ENCODE measurements at places on chromosomes 2 and 18. TPM values are rescaled to one million over a fixed set of nuclear protein-coding genes. Genes with fewer than 3 reads are reported as not detected.

The LOXL3 gene
- total RNA-seq, result 12.6 TPM

The PARD6G gene
- total RNA-seq, result 2.1 TPM

The C2orf66 gene
- 0.26 TPM for total RNA-seq

The RALB gene
- total RNA-seq, result 46.2 TPM

The BIRC6 gene
- 162 TPM for total RNA-seq

The PUM2 gene
- total RNA-seq, result 54.2 TPM

DNA sequence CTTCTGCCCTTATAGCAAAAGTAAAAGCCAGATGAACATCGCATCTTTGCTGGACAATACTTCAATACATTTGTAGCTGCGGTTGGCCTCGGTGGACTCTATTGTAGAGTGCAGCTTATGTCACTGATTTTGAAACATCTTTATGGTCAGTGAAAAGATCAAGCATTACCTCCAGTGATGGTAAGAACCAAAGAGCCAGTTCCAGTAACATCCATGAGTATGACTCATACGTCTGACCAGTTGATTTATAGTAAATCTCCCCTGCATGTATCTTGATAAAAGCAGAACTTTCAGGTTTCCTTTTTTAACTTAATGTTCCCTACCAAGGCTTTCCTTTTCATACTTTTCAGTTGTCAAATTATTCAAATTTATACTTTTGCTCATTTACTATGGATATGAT lies 119.2 kb upstream of the HNRNPA3 start:
- H3K27me3 ChIP-seq, result no peaks in the 10 kb centered on the region
- H3K27ac ChIP-seq, result no peak overlapping the region
- no peak overlapping the region for H3K4me3 ChIP-seq
- no peaks in the 10 kb centered on the region for H3K36me3 ChIP-seq
- no peaks in the 10 kb centered on the region for H3K4me1 ChIP-seq
- no peak for DNase-seq

- no peaks in the 10 kb centered on the region for H3K36me3 ChIP-seq
- peak; percentile 70 for DNase-seq
- no peak overlapping the region for H3K4me3 ChIP-seq
- peak overlapping the region; percentile 72 for H3K27ac ChIP-seq
Observed at GRCh38 chr2:45743531-45744396, 92.3 kb downstream of the PRKCE start.

- no peaks in the 10 kb centered on the region for H3K4me1 ChIP-seq
- H3K4me3 ChIP-seq, result no peak overlapping the region
- peaks cover 3% of the 10 kb centered on the region for H3K27me3 ChIP-seq
- H3K27ac ChIP-seq, result no peak overlapping the region
- H3K36me3 ChIP-seq, result no peaks in the 10 kb centered on the region
Observed at GRCh38 chr2:231590614-231591013, 2.0 kb upstream of the TEX44 start.

GRCh38 chr2:187550857-187551256 lies 3.4 kb downstream of the TFPI start:
- DNase-seq, result no peak
- peaks cover 17% of the 10 kb centered on the region for H3K4me1 ChIP-seq
- peak overlapping the region; percentile 49 for H3K27ac ChIP-seq
- H3K27me3 ChIP-seq, result no peaks in the 10 kb centered on the region
- no peaks in the 10 kb centered on the region for H3K36me3 ChIP-seq

- no peaks in the 10 kb centered on the region for H3K27me3 ChIP-seq
- no peak for DNase-seq
- H3K4me3 ChIP-seq, result no peak overlapping the region
- no peak overlapping the region for H3K27ac ChIP-seq
Observed at GRCh38 chr18:24248359-24248758, 109.5 kb downstream of the CABYR start.

DNA sequence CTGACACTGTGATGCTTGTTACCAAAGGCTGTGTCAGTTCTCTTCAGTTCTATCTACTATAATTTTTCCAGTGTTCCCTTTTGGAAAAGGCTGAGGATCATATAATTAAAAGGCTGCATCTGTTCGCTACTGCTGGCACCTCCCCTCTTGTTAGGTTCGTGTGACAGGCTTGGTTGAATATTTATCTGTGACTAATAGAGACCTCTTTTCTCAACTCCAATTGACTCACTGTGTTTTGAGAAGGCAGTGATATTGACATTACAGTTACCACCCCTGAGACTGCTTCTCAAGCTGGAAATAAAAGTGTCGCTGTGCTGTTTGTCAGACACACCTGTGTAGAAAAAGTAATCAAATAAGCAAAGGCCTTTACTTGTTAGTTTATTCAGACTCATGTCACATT lies 205.5 kb upstream of the KCNH7 start:
- H3K27me3 ChIP-seq, result no peaks in the 10 kb centered on the region
- H3K4me1 ChIP-seq, result no peaks in the 10 kb centered on the region
- DNase-seq, result no peak
- H3K36me3 ChIP-seq, result no peaks in the 10 kb centered on the region
- no peak overlapping the region for H3K4me3 ChIP-seq

DNA sequence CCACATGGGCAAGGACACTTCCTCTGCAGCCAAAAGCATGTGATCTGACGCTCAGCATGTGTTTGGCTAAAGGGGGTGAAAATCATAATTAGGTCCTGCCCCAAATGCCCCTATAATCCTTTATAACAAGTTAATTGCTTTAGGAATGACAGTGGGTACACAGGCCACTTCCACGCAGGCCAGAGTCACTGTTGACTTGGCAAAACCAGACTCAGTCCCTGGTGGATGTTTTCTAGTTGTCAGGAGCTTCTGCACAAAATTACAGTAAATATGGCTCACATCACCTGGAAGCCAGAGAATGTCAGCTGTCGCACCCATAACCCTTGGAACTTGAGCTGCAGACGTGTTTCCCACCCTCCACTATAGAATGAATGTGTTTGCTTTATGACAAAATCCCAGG lies 13.3 kb upstream of the PXDN start:
- H3K27ac ChIP-seq, result no peak overlapping the region
- H3K36me3 ChIP-seq, result no peaks in the 10 kb centered on the region
- H3K4me3 ChIP-seq, result no peak overlapping the region
- no peaks in the 10 kb centered on the region for H3K27me3 ChIP-seq
- H3K4me1 ChIP-seq, result peaks cover 10% of the 10 kb centered on the region

DNA sequence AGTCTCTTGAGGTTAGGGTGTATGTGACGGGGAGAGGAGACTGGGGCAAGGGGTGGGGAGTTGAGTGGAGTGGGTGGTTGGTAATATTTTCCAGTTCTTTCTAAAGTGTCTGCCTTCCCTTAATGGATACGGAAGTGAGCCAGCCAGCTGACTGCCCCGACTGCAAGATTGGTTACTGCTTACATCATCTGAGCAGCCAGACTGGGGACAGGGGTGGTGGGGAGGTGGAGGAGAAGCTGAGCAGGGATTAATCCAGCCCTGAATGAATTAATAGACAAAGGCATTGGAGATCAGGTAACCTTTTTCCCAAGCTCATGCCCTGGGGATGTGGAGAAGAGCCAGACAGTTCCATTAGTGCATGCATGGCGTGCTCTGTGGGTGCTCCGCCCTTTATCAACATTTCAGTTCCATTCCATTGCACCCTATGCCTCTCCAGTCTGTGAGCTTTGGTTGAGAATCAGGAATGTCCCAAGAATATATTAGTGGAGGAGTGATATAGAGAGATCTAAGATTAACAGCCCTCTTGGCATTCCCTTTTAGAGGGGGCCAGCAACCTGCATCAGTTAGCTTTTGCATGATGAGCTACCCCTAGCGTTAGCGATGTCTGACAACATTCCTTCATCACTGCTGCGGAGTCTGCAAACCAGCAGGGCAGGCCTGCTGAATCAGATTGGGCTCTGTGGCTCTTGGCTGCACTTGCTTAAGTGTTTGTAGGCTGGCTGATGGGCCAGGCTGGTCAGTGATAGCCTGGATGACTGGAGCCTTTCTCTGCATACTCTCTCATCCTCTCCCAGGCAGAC lies 67.4 kb downstream of the TNP1 start:
- no peaks in the 10 kb centered on the region for H3K4me1 ChIP-seq
- H3K36me3 ChIP-seq, result no peaks in the 10 kb centered on the region
- no peak overlapping the region for H3K27ac ChIP-seq
- DNase-seq, result peak; percentile 87

DNA sequence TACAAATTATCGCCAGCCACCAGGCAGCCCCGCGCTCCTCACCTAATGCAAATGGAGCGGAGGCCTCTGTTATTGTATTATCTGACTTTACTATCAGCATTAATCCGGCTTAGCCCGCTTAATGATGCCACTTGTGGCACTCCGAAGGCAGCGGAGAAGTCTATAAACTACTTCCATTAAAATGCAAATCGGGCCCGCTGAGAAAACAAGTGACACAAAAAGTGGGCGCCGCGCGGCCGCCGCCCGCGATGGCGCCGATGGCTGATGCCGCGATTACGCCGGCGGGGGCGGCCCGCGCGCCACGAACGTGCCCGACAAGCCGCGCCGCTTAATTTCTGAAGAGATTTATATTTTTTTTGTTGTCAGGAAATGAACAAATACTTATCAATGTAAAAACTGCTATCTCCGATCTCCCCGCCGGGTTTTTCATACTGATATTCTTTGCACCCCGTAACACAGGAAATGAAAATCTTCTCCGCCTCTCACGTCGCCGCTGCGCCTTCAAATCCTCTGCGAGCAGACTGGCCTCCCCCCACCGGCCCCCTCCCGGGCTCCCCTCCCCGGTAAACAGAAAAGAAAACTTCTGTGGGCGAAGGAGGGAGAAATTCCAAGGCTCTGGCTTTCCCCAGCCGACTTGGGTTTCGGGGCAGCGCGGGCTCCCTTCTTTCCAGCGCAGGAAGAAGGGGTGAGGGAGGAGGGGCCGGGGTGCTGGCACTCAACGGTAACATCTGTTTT lies 221.8 kb downstream of the INSIG2 start:
- no peaks in the 10 kb centered on the region for H3K4me1 ChIP-seq
- no peaks in the 10 kb centered on the region for H3K36me3 ChIP-seq
- peak overlapping the region; percentile 51 for H3K27ac ChIP-seq
- peaks cover 2% of the 10 kb centered on the region for H3K27me3 ChIP-seq

DNA sequence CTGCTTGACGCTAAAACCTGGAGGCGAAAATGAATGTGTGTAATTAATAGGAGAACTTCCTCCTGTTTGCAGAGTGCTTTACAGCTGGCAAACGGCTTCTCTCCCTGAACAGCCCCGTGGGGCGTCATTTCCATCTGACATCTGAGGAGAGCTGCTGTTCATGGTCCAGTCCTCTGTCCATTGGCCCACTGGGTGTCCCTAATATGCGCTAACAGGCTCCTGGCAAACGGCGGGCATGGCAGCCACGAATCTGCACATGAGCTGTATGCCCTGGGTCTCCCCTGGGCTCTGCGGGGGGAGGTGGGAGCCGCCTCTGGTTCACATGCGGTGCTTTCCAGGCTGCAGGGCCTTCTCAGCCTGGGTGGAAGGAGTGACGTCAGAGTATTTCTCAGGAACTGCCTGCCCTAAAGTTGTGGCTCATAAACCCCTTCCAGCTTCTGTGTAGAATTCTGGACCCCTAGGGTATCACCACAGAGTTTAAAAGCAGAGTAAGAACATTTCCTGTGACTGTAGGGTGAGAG lies 73.2 kb downstream of the LRRFIP1 start:
- peak; percentile 83 for DNase-seq
- peak overlapping the region; percentile 72 for H3K27ac ChIP-seq
- no peak overlapping the region for H3K4me3 ChIP-seq
- peaks cover 2% of the 10 kb centered on the region for H3K36me3 ChIP-seq
- H3K4me1 ChIP-seq, result peaks cover 47% of the 10 kb centered on the region

DNA sequence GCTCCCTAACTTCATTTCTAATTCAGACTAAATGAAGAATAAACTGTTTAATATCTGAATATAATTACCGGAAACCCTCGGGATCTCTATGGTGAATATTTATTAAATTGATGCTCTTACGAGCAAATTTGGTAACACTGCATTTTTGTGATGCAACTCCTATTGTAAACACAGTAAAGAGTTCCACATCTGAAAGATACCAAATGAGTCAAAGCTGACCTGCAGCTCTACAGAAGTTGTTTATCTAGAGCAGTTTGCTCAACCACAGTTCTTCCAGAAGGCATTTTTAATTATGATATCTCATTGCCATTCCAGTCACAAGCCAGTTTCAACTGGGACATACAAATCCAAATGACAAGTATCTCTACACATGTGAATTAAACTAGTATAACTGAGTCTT lies 129.7 kb downstream of the PKP4 start:
- H3K4me1 ChIP-seq, result peaks cover 4% of the 10 kb centered on the region
- no peak overlapping the region for H3K4me3 ChIP-seq
- H3K27me3 ChIP-seq, result no peaks in the 10 kb centered on the region
- H3K36me3 ChIP-seq, result peaks cover 2% of the 10 kb centered on the region
- H3K27ac ChIP-seq, result peak overlapping the region; percentile 78
- DNase-seq, result peak; percentile 94

DNA sequence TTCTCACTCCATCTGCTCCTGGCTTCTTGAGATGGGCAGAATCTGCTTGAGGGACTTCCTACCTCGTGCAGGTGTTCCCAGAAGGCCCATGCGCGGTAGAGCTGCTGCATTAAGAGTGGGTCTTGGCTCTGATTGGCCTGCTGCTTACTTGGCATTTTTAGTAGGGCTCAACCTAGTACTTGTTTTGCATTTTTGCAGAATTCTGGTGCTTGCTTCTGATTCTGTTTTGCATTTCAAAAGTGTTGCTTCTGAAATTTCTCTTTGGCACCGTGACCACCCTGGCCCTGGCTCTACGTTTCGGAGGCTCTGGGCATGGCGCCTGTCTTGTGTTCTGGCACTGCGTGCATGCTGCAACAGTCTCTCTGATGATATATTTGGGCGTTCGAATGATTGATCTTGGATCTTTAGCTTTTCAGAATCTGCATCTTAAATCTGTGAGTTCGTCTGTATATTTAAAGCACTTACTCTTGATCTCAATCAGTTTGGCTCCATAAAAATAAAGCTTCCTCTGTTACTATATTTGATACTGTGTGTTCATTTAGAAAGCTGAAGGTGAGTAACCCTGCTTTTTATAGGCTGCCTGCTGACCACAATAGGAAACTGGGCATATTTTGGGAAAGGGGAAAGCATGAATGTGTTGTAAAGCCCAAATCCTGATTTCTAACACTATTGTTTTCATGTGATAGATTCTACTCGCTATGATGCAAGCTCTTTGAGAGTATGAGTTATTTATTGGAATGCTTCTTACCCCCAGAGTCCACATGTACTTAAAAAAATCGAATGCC lies 22.2 kb downstream of the EFR3B start:
- H3K27me3 ChIP-seq, result no peaks in the 10 kb centered on the region
- no peak overlapping the region for H3K27ac ChIP-seq
- DNase-seq, result peak; percentile 64
- no peak overlapping the region for H3K4me3 ChIP-seq
- H3K4me1 ChIP-seq, result no peaks in the 10 kb centered on the region

- no peak for DNase-seq
- no peaks in the 10 kb centered on the region for H3K36me3 ChIP-seq
- H3K27me3 ChIP-seq, result no peaks in the 10 kb centered on the region
- no peak overlapping the region for H3K4me3 ChIP-seq
Observed at GRCh38 chr2:159148901-159149300, 137.6 kb downstream of the WDSUB1 start.
